ENCODE measurements at places on chromosomes 1 and 21.
A peak's percentile ranks its signal among the peaks of the same experiment; 100 is the strongest.

- no peak for DNase-seq
These were observed 13.2 kb upstream of the GBP5 start for GRCh38 chr1:89285745-89286380.

DNA sequence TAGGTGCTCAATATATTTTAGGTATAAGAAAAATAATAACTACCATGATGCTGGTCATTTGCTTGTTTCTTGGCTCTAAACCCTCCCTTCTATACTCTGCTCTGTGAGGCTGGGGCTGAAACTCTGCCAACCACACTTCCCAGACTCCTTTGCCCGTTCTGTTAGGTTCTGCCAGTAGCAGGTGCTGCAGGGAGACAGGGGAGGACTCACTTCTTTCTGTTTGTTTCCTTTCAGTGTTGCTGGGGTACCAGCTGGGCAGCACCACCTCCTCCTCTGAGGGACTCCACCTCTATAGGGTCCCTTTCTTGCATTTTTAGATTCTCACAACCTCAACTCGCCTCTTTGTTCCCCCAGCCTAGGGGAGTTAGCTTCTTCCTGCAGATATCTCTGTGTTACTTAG lies 17.0 kb upstream of the SH2D2A start:
- DNase-seq, result no peak

GRCh38 chr1:212618466-212619210 lies 10.1 kb downstream of the ATF3 start:
- DNase-seq, result no peak

DNA sequence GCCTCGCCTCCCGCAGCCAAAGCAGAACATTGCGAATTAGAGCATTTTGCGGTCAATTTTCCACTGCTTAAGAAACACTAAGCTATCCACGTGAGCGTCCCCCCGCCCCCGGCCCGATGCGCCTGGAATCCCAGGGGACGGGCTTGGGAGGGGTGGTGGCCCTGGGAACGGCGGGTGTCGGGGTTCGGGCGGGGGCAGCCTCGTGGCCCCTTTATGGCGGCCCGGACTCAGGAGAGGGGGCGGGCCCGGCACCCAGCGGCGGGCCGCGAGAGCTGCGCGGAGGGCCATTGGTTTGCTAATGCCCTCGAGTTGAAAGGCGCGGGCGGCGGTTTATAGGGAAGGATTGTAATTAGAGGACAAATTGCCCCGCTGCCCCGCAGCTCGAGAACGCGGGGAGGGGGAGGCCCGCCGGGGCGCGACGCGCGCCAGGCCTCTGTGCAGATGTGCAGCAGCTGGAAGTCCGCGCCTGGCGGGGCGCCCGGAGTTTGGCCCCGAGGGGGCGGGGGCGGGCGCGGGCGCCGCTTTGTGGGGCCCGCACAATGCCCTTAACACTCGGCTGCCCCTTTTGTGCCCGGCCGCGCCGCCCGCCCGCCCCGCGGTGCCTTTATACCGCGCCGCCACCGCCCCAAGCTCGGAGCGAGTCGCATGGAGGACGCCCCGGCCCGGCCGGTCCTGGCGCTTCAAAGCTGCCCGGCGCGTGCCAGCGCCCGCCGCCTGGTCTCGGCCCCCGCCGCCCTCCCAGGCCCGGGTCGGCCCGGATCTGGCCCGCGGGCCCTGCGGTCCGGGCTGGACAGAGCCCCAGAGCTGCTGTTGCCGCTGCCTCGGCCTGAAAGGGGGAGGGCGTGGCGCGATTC lies 1.9 kb upstream of the HES3 start:
- DNase-seq, result peak; percentile 45

DNA sequence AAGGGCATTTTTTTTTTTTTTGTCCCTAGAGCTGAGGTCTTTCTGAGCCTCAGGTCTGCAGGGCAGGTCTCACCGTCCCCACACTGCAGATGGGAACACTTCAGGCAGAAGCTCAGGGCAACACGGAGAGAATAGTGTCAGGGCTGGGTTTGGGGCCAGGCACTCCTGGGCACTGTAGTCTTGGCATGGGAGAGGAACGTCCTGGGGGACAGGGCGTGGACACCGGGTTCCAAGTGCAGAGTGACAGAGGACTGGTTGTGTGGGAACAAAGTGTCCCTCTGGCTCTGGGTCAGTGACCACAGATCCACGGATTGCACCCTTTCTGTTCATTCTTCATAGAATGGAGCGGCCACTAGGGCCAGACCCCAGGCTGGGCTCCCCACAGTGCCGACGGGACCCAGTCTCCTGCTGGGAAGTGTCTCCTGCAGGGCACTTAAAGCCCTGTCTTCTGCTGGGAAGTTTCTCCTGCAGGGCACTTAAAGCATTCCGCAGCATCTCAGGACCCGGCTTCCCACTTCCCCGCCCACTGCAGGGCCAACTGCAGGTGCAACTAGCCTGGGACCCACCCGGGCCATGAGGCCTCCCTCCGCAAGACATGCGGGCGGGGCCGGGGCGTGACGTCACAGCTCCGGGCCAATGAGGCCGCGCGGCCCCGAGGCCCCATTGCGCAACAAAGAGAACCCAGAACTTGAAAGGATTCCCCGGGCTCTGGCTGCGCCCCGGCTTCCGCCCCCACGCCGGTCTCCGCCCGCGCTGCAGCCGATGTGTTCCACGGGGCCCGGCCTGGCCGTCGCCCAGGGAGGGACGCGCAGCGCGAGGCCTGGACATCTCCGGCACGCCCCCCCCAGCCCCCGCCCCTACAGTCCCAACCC lies 1.2 kb downstream of the GPR153 start:
- peak; percentile 94 for DNase-seq

- DNase-seq, result no peak
These were observed 44.6 kb downstream of the CD247 start for GRCh38 chr1:167473761-167474160.

DNA sequence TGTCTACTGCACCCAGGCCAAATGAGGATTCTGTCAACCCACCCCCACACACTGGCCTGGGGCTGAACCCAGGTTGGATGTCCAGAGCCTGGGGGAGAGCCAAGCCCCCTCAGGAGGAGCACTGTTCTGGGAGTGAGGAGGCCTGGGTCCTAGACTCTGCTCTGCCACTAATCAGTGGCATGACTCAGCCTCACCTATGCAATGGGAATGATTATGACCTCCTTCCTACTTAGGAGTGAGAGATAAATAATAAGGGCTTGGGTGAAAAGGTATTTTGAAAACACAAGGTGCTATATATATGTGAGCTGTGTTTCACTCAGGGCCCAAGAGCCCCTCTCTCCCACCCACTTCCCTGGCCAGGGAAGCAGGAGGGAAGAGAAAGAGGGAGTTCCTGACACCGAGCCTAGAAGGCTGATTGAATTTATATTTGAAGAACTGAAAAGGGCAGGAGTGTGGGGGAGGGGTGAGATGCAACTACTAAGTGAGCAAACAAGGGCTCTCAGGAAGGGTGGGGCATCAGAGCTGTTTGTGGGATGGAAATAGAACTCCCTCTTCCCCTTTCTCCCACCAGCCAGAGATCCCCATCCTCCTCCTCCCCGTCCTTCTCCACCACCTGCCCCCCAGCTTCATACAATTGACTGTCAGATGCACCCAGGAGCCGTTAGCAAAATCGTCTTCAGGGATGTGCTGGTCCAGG lies 8.2 kb downstream of the IGSF9 start:
- no peak for DNase-seq

DNA sequence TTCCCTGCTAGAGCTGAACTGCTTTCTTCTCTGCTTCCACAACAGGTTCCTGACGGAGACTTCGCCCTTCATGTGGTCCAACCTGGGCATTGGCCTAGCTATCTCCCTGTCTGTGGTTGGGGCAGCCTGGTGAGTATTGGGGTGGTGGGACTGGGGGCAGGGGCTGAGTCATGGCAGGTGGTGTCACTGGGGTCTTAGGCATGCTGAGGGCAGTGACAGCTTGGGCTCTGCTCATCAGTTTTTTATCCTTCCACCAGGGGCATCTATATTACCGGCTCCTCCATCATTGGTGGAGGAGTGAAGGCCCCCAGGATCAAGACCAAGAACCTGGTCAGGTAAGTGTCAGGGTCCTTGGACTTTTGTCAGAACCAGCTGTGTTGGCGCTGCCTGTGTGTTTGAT lies 1.3 kb downstream of the ATP6V0B start:
- no peak for DNase-seq

- peak; percentile 67 for DNase-seq
These were observed 19.7 kb upstream of the ALDH9A1 start for GRCh38 chr1:165717918-165718515.

DNA sequence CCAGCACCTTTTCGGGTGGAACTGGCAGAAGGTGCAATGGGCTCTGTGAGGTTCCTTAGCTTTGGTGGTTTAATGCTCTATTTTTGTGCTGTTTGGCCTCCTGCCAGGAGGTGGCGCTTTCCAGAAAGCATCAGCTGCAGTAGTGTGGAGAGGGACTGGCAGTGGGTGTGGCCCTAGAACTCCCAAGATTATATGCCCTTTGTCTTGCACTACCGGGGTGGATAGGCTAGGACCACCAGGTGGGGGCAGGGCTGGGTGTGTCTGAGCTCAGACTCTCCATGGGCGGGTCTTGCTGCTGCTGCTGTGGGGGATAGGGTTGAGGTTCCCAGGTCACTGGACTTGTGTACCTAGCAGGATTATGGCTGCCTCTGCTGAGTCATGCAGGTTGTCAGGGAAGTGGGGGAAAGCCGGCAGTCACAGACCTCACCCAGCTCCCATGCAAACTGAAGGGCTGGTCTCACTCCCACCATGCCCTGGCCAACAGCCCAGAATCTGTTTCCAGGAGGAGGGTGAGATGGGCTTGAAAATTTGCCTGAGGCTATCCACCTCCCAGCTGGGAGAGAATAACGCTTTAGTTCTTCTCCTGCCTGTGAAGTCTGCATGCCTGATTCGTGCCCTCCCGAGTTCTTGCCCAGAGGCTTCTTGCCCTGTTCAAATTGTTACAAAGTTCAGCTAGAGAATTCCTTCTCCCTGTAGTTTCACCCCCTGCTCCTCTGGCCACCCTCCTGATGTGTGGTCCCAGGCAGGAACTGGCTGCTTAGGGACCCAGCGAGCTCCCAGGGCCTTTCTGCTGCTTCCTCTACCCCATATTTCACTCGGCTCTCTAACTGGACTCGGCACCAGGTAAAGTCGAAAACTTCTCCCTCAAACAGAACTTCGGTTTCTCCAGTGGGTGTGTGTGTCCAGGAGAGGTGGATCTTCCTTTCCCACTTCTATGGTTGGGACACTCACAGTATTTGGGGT lies 76.5 kb upstream of the BTG3 start:
- no peak for DNase-seq

- peak; percentile 64 for DNase-seq
These were observed 39.5 kb upstream of the UBE2U start for GRCh38 chr1:64163970-64164369.

- DNase-seq, result peak; percentile 91
These were observed 7.6 kb downstream of the CAPN9 start for GRCh38 chr1:230754796-230755195.

- DNase-seq, result no peak
These were observed 9.3 kb downstream of the FTCD start for GRCh38 chr21:46145840-46146691.

- no peak for DNase-seq
These were observed 121.6 kb downstream of the NTMT2 start for GRCh38 chr1:170267317-170267716.

DNA sequence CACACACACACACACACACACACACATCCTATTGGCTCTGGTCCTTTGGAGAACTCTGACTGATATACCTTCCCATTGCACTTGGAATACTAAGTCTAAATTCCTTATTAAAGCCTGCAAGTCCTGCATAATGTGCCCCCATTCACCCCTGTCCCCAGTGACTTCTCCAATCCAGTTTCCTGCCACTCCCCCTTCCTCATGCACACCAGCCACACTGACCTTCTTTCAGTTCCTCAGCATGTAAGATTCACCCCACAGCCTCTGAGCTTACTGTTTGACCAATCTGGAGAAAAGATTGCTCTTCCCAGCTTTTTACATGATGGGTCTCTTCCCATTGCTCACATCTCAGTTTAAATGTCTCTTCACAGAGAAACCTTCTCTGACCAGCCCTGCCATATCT lies 146.6 kb downstream of the TBX15 start:
- no peak for DNase-seq

DNA sequence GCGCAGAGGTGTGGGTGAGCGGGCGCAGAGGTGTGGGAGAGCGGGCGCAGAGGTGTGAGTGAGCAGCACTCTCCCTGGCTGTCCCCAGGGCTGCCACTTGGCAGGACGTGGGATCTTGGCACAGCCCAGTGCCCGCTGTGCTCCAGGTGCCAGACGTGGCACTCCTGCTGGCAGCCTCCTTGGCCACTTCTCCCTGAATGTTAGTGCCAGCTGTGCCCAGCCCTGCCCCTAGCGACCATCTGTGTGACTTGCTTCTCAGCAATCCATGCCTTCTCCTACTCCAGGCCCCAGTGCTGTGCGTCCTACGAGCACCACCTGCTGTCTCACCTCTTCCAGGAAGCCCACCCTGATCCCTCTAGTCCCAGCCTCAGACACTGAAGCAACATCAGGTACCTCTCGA lies 30.5 kb downstream of the KRTAP10-1 start:
- DNase-seq, result peak; percentile 45

- DNase-seq, result no peak
These were observed 35.9 kb upstream of the CAMK1G start for GRCh38 chr1:209547626-209548025.

- no peak for DNase-seq
These were observed 47.9 kb upstream of the RUNX1 start for GRCh38 chr21:35096959-35097358.

- no peak for DNase-seq
These were observed 308.6 kb upstream of the ZP4 start for GRCh38 chr1:238199325-238199724.

DNA sequence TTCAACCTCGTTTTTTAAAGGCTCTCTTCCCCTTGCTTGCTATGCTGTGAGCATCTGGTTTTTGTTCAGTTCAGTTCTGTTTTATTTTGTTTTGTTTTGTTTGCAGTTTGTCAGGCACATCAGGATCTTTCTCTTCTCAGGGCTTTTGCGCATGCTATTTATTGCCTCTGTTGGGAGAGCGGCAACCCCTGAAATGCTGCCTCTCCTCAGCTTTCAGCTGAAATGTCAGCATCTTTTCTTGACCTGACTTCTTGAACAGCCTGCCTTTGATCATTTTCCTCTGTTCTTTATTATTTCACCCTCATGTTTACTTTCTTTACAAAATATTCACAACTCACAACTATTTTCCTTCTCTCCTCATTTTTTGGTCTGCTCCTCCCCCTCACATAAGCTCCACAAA lies 50.4 kb upstream of the RC3H1 start:
- no peak for DNase-seq

DNA sequence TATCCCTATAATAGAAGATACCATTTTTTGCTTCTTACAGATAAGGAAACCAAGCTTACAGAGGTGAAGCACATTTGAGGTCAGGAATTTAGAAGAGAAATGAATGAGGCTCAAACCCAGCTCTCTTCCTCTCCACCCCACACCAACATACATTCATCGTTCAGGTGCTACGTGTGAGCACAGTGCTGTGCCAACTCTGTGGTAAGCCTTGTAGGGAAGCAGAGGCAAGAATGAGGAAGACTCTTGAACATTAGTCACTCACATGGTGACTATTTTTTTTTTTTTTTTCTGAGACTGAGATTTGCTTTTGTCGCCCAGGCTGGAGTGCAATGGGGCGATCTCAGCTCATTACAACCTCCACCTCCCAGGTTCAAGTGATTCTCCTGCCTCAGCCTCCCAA lies 314.0 kb downstream of the NTNG1 start:
- DNase-seq, result no peak

DNA sequence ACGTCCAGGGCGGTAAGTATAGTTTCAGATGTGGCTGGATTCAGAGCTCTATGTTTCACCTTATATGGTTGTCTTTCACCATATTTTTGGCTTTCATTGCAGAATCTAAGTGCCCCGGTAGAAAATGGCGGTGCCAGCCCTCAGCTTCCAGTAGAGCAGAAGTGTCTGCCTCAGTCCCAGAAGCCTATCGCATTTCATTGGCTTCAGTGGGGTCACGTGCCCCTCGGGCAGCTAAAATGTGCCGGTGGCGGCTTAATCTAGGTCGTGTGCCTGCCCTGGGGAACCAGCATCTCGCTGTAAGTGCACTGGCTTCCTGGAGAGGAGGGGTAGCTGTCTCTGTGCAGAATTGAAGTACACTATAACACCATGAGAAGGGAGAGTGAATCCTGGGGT lies 107.4 kb upstream of the MAGI3 start:
- no peak for DNase-seq
